Uterus (tissue), 4 donors: ENCODE measurements at places on chromosomes 7 and 10.
A peak's percentile ranks its signal among the peaks of the same experiment; 100 is the strongest.

DNA sequence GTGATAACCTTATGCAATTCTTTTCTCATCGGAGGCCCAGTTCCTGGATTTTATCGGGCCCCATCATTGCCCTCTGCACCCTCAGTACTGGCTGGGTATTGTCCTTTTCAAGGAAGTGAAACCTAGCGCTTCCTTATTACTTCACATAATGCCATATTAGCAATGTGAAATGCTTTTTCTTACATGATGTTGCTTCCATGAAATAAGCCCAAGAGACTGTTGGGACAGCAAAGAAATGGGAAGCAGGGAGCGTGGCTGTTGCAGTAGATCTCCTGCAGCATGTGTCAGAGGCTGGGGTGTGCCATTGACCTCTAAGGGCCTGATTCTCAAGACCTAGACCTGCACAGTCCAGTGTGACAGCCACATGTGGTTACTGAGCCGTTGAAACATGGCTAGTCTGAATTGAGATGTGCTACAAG, 8.1 kb downstream of the CHN2 start:
- DNase-seq: no peak

DNA sequence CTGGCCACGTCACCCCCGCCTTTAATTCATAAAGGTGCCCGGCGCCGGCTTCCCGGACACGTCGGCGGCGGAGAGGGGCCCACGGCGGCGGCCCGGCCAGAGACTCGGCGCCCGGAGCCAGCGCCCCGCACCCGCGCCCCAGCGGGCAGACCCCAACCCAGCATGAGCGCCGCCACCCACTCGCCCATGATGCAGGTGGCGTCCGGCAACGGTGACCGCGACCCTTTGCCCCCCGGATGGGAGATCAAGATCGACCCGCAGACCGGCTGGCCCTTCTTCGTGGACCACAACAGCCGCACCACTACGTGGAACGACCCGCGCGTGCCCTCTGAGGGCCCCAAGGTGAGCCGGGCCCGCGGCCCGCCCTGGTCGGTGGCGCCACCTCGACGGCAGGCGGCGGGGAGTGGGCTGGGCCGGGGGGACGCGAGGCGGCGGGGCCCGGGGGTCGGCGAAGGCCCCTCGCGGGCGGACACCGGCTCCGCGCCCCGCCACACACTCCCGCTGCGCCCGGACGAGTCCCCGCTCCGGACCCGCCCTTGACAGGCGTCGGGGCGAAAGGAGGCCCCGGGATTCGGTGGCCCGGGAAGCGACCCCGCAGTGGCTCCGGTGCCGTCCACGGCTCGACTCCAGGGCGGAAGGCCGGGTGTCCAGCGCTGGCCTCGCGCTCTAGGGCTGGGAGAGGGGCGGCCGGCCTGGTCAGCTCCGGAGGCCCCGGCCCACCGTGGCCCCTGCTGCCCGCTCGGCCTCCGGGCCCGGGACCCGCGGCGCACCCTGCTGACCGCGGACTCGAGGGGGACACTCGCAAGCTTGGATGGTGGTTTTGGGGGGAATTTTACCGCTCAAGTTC, 557 bp downstream of the BAG3 start:
- peak; percentile 40 for DNase-seq

DNA sequence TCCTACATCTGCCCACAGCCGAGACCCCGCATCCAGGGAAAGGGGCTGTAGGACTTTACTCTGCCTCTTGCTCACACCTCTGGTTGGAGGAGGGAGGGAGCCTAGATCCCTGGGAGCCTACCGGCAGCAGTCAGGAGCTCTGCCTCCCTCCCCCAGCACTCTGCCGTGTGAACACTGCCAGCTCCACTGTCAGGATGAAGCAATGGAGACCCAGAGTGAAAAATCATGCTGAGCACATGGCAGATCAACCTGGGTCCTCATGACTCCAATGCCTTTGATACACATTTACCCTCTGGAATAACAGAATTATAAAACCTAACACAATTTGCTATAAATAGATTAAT, 477.7 kb downstream of the TNS3 start:
- DNase-seq: no peak

- DNase-seq: peak; percentile 81
These were observed 17.8 kb upstream of the IFIT2 start for GRCh38 chr10:89283936-89284475.
